ENCODE measurements at places on chromosomes 2 and 18.

GRCh38 chr2:15963977-15964670 lies 23.8 kb downstream of the MYCN start:
- DNase-seq: no peak

- no peak for DNase-seq
These were observed 370.0 kb downstream of the SLC4A3 start for GRCh38 chr2:219997341-219997851.

DNA sequence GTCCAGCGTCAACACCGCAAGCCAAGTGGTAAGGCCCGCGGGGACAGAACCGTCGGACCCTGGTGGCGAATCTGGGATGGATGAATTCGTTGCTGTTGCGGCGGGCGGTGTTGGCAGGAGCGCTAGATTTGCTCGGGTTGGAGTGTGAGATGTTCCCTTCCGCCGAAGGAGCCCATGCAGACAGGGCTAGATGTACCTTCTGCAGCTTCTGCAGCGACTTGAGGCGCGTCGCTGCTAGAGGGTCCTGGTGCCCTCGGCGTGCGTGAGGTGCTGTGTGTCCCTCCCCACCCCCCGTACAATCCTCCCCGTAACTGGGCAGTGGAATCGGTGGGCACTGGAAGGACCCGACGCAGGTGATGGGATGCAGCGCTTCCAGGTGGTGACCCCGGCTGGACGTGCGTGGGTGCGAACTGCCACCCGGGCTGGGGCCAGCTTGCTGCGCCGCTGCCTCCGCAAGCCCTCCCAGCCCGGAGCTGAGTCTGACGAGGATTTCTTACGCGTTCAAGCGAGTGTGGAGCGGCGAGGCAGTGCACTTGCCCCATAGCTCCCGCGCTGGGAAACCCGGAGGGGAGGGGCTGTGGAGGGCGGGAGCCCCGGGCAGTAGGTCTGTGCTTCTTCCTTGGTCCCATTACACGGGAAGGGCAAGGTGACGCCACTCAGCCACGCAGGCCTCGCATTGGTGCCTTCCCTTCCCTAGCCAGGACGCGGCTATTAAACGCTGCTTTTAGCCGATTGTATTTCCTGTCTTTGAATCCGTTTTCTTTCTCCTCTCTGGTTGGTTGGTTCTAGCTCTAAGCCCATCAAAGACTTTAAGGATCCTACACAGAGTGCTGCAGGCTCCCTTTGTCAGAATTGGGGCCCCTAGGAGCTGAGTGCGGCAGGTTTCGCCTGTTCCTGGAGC lies 34.2 kb downstream of the CHRNA1 start:
- peak; percentile 62 for DNase-seq

DNA sequence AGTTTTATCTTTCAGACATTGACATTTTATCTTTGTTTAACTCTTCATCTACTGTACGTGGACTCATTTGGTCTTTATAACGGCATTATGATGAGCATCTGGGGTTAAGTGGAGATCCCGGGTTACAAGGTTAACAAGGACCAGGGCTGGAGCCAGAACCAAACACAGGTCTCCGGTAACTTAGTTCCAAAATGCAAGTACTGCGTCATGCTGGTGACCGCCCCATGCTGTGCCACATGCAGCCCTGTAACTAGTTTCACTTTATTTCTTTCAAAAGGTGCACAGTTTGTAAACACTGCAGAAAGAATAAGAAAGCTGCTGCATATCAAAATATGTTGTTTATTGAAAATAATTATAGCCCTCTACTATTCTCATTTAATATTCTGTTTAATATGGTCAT lies 3.1 kb downstream of the SLC5A7 start:
- no peak for DNase-seq

- DNase-seq: no peak
These were observed 1.2 kb upstream of the GPR39 start for GRCh38 chr2:132415256-132415914.

GRCh38 chr2:72395096-72395495 lies 247.4 kb upstream of the CYP26B1 start:
- DNase-seq: no peak
